Fibroblast of skin of scalp (primary cell): ENCODE measurements at places on chromosomes 5 and 9.
A peak's percentile ranks its signal among the peaks of the same experiment; 100 is the strongest.

- DNase-seq: peak; percentile 76
Observed at GRCh38 chr9:125407974-125408900, 146.6 kb downstream of the GAPVD1 start.

GRCh38 chr9:92425474-92425873, 1.2 kb upstream of the OMD start:
- peak; percentile 77 for DNase-seq

GRCh38 chr5:119926301-119926700, 296.9 kb downstream of the FAM170A start:
- DNase-seq: no peak

- no peak for DNase-seq
Observed at GRCh38 chr9:72982146-72982799, 29.4 kb upstream of the ALDH1A1 start.

GRCh38 chr9:69486498-69486897, 161.5 kb downstream of the ENTREP1 start:
- DNase-seq: no peak

GRCh38 chr5:132777209-132778069, at the start of gene SEPTIN8:
SEPTIN8 (minus strand) TSS chr5:132777239; CDS start chr5:132777137, 102 bp downstream.
- peak; percentile 62 for DNase-seq

- DNase-seq: no peak
Observed at GRCh38 chr9:94145640-94146039, 61.4 kb downstream of the PTPDC1 start.

DNA sequence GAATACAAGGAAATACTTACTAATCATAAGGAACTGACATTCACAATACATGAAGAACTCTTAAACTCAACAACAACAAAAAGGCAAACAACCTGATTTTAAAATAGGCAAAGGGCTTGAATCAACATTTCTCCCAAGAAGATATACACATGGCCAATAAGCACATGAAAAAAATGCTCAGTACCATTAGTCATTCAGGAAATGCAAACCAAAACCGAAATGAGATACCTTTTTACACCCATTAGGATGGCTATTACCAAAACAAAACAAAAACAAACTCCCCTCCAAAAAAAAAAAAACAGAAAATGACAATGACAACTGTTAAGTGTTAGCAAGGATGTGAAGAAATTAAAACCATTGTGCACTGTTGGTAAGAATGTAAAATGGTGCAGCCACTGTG, 104.1 kb upstream of the ZNF462 start:
- DNase-seq: no peak

GRCh38 chr9:27784847-27785713, 211.8 kb upstream of the C9orf72 start:
- no peak for DNase-seq

DNA sequence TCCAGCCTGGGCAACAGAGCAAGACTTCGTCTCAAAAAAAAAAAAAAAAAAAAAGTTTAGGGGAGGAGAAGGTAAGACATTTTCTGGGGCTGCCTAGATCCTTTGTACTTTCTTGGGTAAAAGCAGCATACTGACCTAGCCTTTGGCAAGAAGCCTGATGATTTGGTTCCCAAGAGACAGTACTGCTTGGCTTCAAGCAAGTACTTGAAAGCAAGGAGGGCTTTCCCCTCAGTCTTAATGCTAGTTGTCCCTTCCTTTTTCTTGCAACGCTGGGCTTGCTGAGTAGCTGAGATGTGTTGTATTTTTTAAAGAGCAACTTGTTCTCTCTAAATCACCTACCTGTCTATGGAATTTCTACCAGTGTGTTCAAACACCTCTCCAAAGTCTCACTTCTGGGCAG, 76.2 kb downstream of the INSYN2B start:
- DNase-seq: peak; percentile 67

- peak; percentile 90 for DNase-seq
Observed at GRCh38 chr5:36363101-36363500, 61.4 kb upstream of the RANBP3L start.

DNA sequence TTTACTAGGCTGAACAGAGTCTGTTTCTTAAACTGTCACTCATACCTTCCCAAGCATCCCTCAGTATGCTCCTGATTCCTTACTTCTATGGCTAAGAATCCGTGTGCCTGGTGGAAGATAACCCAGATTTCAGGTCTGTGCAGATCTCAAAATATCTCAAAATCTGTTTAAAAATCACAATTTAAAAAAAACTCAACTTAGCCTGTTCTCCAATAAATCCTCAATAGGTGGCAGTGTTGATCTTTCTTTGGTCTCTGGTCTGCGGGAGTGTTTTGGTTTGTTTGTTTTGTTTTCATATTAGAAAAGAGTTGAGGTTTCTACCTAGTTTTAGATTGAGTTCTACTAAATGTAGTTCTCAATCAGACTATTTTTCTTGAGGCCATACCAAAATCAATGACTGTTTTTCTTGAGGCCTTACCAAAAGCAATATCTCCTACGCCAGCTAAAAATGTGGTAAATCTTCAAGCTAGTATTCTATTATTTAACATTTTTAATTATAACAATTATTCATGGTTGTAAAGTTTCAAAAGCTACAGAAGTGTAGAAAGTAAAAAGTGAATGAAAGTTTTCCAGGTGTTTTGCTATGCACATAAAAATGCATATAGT, 57.9 kb downstream of the TGFBR1 start:
- DNase-seq: peak; percentile 48
